Retina (tissue), 1 donor: ENCODE measurements at places on chromosomes 4 and X.

DNA sequence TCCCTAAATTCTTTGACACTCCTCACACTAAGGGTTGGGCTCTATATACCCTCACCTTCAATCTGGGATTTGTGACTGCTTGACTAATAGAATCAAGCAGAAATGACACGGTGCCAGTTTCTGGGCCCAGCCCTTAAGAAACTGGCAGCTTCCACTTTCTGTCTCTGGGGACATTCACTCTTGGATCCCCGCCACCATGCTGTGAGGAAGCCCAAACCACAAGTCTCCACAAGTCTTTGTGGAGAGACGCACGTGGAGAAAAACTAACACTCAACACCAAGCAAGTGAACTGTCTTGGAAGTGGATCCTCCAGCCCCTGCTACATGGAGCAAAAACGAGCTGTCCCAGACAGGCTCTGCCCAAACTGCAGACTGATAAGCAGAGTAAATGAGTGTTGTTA is 1.1 kb upstream of the EDNRA start:
- no peak for DNase-seq

DNA sequence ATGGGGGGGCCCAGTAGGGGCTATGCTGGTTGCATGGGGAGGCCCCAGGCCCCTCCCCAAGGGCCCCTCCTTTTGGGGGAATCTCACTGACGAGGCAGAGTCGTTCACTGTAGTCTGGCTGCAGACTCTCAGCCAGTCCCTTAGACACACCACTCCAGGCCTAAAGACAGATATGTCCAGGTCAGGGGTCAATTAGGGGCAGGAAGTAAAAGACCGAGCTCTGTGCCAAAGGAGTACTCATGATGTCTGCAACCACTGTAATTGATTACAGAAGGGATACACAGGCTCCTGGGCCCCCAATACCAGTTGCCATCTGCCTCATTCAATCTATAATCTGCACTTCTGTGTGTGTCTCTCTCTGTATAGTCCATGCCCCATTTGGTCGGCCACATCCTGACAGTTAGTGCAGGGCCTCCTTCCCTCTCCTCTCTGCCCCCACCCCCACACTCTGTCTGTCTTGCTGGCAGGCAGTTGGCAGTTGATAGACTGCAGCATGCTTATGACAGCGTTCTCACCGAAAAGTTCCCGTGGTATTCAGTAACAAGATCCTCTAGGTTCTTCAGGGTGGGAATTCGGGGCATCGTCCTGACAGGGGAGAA is 1.3 kb upstream of the CXorf65 start:
- DNase-seq = no peak

DNA sequence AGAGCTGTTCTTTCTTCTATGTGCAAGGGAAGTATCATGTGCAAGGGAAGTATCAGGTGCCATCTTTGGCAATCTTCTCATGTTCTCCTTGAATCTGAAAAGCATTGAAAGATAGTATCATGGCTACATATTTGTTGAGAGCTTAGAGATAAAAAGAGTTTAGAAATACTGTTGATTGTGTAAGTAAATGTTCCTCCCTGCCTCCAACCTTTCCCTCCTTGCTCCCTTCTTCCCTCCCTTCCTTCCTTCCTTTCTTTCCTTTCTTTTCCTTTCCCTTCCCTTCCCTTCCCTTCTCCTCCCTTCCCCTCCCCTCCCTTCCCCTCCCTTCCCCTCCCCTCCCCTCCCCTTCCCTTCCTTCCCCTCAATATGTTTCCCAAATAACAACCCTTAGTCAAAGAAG is 108.7 kb downstream of the GBA3 start:
- no peak for DNase-seq

GRCh38 chr4:118099106-118099505 is 64.8 kb downstream of the NDST3 start:
- DNase-seq = no peak

- peak; percentile 77 for DNase-seq
These were observed 47.6 kb downstream of the CBLL2 start for GRCh38 chrX:22320236-22320873.

GRCh38 chr4:128346054-128346716 is 58.6 kb upstream of the PGRMC2 start:
- no peak for DNase-seq

GRCh38 chr4:168978001-168978700 is 31.9 kb downstream of the CBR4 start:
- no peak for DNase-seq

- no peak for DNase-seq
These were observed 27.2 kb downstream of the NOP14 start for GRCh38 chr4:2935762-2936743.

GRCh38 chr4:48139691-48140090 is 5.6 kb upstream of the TXK start:
- DNase-seq = no peak

DNA sequence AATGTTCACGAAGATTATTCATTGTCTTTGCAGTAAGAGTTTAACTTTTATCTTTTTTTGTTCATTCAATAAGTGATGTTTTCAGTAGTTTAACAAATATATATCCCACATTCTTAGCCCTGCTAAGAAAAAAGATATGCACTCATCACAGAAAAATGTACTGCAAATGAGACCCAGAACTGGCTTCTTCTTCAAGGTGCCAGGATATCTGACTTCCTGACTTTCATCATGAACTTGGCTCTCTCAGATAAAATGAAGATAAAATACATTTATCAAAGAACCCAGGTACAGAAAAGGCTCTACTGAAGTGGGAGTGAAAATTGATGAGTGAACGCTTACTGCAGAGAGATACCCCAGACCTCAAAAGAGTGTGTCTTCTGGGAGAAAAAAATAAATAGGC is 177.8 kb upstream of the DKK2 start:
- no peak for DNase-seq

GRCh38 chr4:74033739-74034138 is 4.8 kb downstream of the CXCL3 start:
- DNase-seq = no peak

DNA sequence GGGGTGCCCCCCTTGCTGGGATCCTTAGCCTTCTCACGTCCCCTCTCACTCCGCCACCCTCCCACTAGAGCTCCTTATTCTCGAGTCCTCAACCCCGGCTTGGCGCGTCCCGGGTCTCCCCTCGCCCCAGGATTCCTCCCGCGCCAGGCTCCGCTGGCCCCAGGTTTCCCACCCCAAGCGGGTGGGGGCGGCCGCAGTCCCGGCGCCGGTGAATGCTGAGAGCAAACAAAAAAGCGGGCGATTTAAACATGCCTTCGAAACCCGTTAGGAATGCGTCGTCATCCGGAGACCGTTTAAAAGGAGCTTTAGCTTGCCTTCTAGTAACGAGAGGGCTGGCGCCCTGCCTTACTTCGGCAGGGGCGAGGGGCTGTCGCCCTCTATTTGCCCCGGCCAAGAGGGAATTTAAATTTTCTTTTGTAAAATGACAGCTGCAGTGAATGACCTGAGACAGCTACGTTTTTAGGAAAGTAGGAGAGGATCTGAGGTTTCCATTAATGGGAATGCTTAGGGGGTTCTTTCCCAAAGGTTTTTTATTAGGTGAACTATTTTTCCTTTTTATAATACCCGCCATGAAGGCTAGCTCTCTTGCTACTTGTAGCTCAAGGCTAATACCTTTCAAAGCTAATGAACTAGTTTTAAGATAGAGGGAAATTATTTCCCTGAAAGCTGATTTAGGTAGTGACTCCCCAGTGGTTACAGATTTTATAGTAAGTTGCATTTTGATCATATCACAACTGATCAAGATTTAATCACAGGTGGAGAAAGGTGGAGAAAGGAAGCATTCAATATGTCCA is 3.1 kb downstream of the JADE1 start:
- DNase-seq = peak; percentile 90

GRCh38 chrX:40736170-40736505 is 796 bp upstream of the MED14 start:
- DNase-seq = no peak

GRCh38 chr4:41394481-41394894 is 137.8 kb downstream of the UCHL1 start:
- DNase-seq = no peak

DNA sequence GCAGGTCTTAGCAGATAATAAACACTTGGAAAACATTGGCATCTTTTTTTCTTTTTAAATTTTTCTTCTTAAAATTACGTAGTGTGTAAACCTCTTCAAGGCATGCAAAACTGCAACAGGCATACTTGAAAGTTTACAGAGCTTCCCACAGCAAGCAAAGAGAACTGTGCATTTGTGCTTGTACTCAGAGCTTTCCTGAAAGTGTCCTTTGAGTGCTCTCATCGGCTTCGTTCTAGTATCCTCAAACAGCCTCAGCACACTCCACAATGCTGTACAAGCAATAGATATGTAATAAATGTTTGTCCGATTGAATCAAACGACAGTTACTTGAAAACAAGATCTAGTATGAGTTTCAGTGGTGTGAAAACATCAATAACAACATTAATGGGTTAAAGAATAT is 227.5 kb downstream of the PAPSS1 start:
- DNase-seq = no peak

GRCh38 chr4:100984901-100985300 is 362.4 kb downstream of the PPP3CA start:
- no peak for DNase-seq

DNA sequence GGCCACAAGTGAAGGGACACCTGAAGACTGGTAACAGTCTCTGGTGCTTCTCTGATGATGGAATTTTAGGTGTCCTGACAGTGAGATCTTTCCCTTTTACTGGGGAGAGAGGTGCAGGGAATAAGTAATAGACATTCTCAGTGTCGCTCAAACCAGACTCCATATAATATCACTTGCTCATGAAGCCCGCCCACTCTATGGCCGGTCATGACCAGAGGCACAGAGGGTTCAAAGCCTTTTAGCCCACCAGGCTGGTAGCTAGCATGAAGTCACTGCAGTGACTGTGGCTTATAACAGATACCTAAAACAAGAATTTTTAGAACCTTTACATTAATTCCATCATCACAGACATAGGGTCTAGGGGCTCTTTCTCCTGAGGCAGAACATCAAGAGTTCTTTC is 2.9 kb downstream of the CD40LG start:
- no peak for DNase-seq
